Testis (tissue), 5 donors: ENCODE measurements at places on chromosomes 11 and 22.

GRCh38 chr11:126146454-126147192 lies 64.8 kb downstream of the RPUSD4 start:
- H3K27me3 ChIP-seq = no peaks in the 10 kb centered on the region
- H3K4me1 ChIP-seq = peaks cover 5% of the 10 kb centered on the region
- H3K4me3 ChIP-seq = no peak overlapping the region
- DNase-seq = no peak
- H3K27ac ChIP-seq = no peak overlapping the region

GRCh38 chr11:120086651-120087050 lies 51.3 kb downstream of the TRIM29 start:
- H3K27ac ChIP-seq = no peak overlapping the region
- H3K27me3 ChIP-seq = no peaks in the 10 kb centered on the region
- peaks cover 7% of the 10 kb centered on the region for H3K4me1 ChIP-seq

DNA sequence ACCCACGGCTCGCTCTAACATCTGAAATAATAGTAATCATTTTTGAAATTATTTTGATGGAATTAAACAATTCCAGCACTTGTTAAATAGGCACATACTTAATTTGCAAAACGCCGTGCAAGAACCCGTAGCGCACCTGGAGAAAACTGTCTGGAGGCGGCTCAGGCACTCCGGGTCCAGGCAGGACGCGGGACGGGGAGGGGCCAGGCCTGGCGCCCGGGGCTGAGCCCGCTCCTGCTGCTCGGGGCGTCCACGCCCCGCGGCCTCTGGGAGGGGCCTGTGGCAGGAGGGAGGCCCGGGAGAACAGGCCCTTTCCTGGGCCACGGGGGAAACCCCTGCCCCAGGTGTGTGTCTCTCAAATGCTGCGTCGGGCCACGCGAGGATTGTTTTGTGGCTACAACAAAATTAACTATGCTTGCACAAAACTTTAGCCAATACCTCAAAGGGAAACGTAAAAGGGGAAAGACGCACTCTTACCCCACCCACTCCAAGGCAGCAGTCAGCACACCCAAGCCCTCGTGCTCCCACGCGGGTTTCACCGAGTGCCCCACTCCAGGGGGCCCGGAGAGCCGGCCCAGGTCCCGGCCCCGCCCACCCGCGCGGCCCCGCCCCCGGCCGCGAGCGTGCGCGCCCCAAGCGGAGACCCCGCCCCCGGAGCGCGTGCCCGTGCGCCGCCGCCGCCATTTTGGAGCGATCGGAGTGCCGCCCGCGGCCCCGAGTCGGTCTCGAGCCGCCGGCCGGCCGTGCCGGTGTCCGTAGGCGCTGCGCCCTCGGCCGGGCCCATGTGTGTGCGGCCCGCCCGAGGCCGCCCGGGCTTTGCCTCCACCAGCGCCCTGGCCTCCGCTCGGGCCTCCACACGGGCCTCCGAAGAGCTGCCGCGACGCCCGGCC lies at the start of gene PPP6R2:
PPP6R2 (plus strand) TSS at position 677 of the 890 bp plus-strand sequence. CDS start 50,582 bp downstream, outside the sequence.
- peak within 1 kb of the TSS; percentile 68 for H3K27ac ChIP-seq
- peak; percentile 86 for DNase-seq
- no peaks in the 10 kb centered on the region for H3K27me3 ChIP-seq
- H3K36me3 ChIP-seq = no peaks in the 10 kb centered on the region
- H3K4me3 ChIP-seq = peak within 1 kb of the TSS; percentile 73

DNA sequence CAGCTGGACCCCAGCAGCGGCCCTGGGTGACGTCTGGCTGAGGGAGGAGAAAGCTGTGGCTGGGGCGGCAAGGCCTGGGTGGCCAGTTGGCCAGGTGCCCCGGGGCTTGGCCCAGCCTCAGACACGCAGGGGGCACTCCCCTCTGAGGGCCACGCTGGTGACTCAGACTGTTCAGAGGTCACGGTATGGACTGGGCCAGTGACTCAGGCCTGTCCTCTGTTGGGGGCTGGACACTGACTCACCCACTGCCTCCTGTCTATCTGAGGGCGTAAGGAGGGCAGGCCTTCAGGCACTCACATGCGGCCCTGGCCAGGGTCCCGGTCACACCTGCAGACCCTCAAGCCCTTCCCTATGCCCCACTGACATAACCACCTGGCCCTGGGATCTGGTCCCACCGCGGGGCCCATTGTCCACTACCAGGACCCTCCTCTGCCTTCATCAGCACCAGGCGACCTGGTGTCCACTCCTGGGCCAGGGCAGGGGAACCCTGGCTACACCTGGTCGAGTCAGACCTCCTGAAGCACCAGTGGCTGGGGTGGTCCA lies 3.7 kb upstream of the MUC5AC start:
- H3K27ac ChIP-seq = no peak overlapping the region
- no peaks in the 10 kb centered on the region for H3K4me1 ChIP-seq
- no peaks in the 10 kb centered on the region for H3K27me3 ChIP-seq
- peak; percentile 11 for DNase-seq
